ENCODE measurements at places on chromosomes 2 and 18.

DNA sequence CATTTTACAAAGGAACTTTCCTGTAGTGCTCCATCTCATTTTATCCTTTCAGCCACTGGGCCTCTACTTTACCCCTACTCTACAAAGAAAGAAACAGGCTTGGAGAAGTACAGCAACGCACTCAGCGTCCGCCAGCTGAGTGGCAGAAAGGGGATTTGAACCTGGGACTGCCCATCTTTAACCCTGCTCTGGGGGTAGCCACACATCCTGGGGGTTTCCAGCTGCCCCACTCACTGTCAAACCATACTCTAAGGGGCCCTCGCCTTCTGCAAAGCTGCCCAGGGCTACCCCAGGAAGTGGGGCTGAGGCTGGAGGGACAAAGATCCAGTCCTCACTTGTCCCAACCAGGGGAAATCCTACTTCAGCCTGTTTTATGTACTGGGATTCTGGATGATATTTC, 17.9 kb downstream of the HS1BP3 start:
- no peak for DNase-seq

- DNase-seq: no peak
Observed at GRCh38 chr2:47270421-47270820, 115.3 kb upstream of the STPG4 start.

GRCh38 chr2:65175894-65176530, 46.1 kb upstream of the RAB1A start:
- no peak for DNase-seq

DNA sequence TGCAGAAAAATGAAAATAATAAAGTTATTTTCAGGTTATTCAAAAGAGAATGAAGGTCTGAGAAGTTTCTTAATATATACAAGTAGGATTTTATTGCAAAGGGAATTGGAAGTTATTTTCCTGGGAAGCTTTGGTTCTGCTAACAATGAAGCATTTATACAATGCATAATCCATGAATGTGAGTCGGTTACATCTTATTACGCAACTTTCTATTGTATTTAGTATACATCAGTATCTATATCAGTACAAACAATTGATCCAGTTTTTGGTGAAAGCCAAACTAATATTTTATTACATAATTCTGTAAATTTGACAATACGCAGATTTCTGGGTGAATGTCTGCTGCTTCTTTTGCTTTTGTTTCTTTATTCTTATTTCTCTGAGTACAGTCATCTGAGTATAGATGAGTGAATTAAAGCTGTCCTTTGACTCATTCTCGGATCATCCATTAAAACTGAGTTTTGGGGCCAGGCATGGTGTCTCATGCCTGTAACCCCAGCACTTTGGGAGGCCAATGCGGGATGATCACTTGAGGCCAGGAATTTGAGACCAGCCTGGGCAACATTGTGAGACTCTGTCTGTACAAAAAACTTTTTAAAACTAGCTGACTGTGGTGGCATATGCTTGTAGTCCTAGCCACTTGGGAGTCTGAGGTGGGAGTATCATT, 108.5 kb downstream of the SOCS6 start:
- no peak for DNase-seq

DNA sequence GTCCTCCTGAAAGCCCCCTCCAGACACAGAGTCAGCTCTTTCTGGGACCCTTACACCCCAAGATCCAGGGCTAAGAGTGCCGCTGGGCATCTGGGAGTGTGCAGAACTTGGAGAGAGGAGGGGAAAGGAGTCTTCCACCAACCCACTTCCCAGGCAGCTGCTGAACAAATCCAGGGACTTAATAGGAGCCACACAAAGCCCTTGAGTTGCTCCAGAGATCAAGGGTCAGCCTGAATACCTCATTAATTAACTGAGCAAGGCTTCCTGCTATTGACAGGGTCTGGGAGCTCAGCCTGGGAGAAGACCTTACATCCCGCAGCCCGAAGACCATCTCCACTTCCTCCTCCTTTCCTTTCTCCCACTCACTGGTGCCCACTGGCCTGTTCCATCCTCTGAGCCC, 108.3 kb downstream of the CELF4 start:
- no peak for DNase-seq

DNA sequence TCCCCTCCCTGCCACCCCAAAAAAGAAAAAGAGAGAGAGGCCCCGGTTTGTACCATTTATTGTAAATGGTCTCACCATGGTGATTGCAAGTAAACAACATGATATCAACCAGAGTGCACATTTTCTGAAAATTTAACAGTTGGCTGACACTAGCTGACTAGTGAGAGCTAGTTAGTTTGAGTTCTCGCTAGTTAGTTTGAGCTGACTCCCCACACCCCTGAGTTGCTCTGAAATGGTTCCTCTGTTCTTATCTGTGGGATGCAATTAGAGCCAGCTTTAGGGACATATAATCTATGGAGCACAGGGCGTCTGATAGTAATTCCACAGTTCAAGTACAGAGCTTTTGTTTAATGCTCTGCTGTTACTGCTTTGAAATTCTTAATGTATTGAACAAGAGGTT, 13.1 kb downstream of the CASP10 start:
- DNase-seq: no peak

- DNase-seq: no peak
Observed at GRCh38 chr18:45951016-45951714, 16.0 kb downstream of the EPG5 start.

DNA sequence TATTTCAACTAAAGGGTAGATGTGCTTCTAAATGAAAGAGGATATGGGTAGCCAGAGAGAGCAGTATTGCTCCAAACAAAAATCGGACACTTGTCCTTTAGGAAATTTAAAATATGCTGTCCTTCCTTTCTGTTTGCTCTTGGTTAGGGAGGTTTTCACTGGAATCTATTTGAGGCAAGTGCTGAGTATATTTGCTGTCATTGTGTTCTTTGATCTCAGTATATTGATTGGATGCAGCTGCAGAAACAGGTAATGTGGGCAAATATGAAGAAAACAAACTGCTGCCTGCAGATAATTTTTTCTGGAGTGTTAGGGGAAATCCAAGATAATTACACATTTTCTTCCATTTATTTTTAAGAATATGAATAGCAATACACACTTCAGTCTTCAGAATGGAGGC, 410.2 kb downstream of the NCKAP5 start:
- DNase-seq: no peak

GRCh38 chr18:27483276-27483675, 298.2 kb upstream of the CHST9 start:
- DNase-seq: no peak

DNA sequence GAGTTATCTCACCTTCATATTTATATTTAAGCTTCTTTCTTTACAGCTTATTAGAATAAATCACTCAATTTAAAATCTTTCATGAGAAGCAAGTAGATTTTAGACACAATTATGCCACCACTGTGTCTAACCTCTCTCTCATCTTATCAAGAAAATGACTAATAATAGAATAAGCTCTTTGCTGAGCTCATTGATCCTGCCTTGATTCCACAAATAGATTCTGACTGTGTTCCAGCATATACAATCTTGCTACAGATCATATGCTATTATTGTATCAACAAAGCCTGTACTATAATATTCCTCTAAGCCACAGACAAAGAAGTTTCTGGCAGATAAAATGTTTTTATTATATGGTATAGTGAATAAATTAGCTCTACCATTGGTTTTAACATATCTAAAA, 168.7 kb upstream of the GULP1 start:
- no peak for DNase-seq

DNA sequence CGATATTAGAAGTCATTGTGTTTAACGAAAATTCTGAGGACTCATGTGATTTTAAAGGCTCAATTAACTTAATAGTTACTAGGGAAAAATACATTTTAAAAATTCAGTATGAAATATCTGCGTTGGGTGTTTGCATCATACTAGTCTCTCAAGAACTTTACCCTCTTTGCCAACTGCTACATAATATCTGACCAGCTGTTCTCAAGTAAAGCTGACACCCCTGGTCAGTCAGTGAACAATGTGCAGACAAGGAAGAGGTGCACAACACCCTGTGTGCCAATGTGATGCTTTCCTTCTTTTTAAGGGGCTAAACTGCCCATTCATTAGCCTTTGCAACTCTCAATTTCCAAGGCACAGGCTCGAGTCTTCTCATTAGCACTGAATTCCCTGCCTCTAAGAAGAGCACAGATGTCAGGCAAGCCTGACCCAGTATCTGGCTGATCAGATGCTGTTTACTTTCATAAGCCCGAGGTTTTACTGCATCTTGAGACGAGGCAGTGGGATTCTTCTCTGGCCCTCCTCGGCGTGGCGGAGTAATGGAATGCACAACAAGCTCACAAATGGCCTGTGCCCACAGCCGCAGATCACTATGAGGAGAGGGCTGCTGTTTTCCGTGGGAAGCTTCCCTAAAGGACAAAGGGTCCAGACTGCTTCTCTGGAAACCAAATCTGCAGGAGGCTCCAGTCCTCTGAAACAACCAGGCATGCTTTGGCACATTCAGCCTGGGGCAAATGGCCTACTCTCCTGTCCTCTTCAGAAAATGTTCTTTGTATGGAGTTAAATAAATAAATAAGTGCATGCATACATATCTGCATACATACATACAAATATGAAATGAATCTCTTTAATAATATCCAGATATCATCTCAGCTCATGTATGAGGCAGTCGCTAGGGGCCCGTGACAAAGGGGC, 240.3 kb downstream of the ZNF521 start:
- DNase-seq: no peak

DNA sequence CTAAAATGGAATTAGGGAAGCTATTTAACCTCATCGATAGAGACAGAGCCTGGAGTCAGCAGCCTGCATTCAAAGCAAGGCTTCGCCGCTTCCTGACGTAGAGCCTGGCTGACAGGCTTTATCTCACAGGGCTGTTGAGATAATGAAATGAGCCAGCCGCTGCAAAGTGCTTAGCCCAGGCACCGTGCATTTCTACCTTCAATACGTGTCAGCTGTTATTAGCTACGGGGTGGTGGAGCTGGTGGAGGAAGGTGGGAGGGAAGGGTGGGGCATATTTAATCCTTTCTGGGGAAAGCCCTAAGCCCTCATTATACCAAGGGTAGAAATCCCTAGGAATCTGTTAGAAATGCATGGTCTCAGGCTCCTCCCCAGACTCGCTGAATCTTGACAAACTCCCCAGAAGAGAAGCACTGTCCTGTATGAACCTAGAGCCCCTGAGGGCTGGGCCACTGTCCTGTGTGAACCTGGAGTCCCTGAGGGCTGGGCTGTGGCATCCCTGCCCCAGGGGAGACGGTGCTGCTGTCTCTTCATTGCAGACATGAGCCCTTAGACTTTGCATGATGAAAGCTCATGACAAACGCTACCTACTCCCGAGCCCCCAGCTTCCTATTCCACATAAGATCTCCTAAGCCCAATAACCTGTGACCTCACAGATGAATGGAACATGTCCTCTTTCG, 72.4 kb downstream of the ALPK2 start:
- no peak for DNase-seq

- DNase-seq: peak; percentile 91
Observed at GRCh38 chr2:11344956-11345677, 681 bp upstream of the ROCK2 start.
